ENCODE measurements at places on chromosomes 5 and 9.

DNA sequence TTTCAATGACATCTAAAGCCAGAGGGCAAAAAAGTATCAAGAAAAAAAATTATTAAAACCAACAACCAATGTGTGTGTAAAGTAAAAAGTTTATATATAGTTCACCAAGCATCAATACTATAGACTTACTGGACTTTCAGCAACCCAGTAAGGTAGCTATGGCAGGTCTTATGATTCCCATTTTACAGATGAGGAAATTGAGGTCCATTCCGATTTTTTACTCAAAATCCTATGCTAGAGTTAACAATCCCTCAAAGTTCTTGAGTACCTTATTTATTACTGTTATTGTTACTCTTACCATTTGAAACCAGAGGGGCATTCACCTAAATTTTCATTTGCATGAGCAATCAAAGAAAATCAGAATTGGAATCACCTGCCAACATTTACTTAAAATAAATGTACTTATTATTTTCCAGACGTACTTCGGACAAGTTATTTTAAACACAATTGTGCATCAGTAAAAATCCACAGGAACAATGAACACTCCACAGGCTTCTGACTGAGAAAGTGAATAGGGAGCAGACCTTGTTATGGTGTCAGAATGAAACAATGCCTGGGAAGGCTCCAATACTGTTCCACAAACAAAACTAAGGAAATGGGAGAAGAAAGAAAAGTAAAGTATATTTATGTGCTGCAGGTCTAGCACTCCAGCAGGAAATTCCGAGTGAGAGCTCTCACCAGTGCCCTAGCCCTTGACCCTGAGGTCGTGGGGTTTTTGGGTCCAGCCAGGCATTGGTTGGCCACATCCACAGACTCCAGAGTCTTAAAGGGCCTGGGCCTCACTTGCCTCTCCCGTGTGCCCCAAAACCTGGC is 229.9 kb downstream of the PIK3R1 start:
- DNase-seq = no peak

- DNase-seq = no peak
Observed at GRCh38 chr9:135418161-135418560, 61.4 kb upstream of the PPP1R26 start.

DNA sequence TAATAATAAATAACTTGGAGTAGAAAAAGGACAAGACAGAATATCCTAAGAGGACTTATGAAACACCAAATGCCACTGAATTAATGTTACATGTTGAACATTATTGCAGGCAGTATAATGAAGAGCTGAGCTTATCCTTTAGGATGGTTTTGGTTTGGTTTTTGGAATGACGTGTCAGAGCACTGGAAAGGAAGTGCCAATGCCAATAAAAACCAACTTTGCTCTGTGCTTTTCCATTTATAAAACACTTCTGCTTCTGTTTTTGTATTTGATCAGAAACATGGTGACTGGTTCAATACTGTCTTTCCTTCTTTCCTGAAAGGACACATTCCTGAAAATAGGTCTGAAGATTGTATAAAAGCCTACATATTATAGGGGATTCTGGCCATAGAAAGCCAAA is 4.2 kb downstream of the MEGF10 start:
- DNase-seq = no peak

- no peak for DNase-seq
Observed at GRCh38 chr5:74468421-74468820, 172.1 kb downstream of the ENC1 start.

DNA sequence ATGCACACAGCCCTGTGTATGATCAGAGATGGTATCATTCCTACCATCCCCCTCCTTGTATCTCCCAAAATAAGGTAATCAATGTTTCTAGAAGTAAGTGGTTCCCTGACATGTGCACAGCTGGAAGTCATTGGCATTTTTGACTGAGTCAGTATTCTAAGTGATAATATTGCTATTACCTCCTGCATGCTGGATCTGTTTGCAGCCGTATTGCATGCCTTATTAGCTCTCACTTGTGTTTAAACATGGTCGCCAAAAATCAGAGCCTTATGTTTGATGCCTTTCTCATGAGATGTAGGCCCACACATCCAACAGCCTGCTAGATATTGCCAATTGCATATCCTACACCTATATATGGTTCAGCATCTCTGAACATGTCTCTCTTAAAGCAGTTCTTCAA is 254.3 kb downstream of the CDH12 start:
- no peak for DNase-seq

DNA sequence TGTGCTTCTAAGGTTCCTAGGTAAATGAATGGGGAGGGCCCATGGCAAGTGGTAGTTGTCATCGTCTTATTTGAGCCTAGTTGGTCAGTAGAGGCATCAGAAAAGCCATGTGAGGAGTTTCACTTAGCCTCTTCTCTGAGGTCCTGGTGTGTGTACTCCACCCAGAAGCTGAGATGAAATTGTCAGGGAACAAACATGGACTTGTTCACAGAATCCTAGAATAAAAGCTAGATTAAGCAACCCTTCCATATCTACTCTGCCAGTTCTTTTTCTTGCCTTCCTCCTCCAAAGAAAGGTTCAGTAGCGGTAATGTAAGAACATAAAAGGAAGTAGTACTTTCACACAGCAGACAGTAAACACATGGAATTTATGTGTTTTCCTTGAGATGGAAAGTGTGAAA is 70.4 kb downstream of the ARHGAP26 start:
- DNase-seq = no peak
